Bladder microvascular endothelial cell (primary cell): ENCODE measurements at places on chromosomes 5 and 9. TPM values are rescaled to one million over a fixed set of nuclear protein-coding genes. Genes with fewer than 3 reads are reported as not detected.

CSF1R gene
- total RNA-seq = not detected in 2 replicates

LRRC19 gene
- total RNA-seq = not detected in 2 replicates

PCDHB6 gene
- total RNA-seq = 0.25 TPM in 1 of 2 replicates, not detected in the other

TMEM232 gene
- 0.32 and 0.63 TPM in 2 replicates for total RNA-seq

C5orf63 gene
- 1.6 and 3.2 TPM in 2 replicates for total RNA-seq

TAS2R1 gene
- not detected in 2 replicates for total RNA-seq

INSYN2B gene
- total RNA-seq = 0.81 and 9.8 TPM in 2 replicates

BARX1 gene
- total RNA-seq = not detected in 2 replicates

NDST1 gene
- total RNA-seq = 33.5 and 57.0 TPM in 2 replicates

SHOC1 gene
- total RNA-seq = not detected in 2 replicates
